ENCODE measurements at places on chromosomes 6 and 20.

GRCh38 chr6:113530769-113531168 lies 326.4 kb upstream of the MARCKS start:
- DNase-seq: no peak

- DNase-seq: peak; percentile 65
Measured at GRCh38 chr6:44265007-44265721, at the start of gene NFKBIE. TSS of gene NFKBIE (minus strand) at chr6:44265551. CDS start at chr6:44265346, 205 bp downstream.

DNA sequence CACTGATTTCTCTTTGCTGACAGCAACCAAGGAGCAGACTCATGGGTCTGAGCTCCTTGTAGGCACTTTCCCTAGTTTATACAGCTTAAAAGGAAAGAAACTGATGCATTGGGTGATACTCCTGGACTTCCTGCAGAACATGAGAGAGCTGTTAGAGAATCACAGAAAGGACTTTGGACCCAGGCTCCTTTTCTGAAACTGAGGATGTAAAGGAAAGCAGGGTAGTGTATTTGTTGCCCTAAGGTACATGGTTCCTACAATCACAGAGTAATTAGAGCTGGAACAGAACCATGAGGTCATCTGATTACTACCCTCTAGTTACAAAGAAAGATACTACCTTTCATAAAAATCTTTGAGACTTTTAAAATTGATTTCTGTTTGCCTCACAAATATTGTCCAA lies 477.1 kb upstream of the SPTLC3 start:
- no peak for DNase-seq

GRCh38 chr20:16664020-16664419 lies 65.8 kb upstream of the SNRPB2 start:
- no peak for DNase-seq

GRCh38 chr20:24914388-24915241 lies 34.5 kb upstream of the CST7 start:
- DNase-seq: no peak

- no peak for DNase-seq
Measured at GRCh38 chr6:101666256-101666655, 272.7 kb downstream of the GRIK2 start.

- DNase-seq: peak; percentile 30
Measured at GRCh38 chr6:39377539-39377950, 55.0 kb upstream of the KCNK16 start.

GRCh38 chr6:36076178-36077063 lies 48.8 kb downstream of the MAPK14 start:
- no peak for DNase-seq

DNA sequence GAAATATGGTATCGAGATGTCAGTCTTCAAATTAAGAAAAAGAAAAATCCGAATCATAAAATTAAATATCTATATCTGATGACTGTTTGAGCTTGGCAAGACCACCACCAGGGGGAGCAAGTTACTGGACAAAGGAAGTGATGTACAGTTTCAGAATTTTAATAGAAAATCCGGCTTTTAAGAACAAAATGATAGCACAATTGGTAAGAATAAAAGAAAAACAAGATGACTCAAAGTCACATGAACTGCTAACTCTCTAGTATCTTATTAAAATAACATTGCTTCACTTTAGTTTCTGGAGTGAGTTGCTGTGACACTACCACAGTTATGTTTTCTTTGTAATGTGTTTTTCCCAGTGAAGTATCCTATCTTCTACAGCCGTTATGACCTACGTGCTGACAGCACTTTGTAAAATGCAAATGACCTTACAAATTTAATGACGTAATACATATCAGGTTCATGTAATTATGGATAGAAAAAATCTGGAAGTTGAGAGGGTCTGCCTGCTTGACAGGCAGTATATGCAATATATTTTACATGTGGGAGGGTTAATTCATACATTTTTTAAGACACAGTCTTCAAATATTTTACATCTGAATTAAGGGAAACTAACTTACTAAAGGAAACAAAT lies 405.3 kb upstream of the HS3ST5 start:
- DNase-seq: peak; percentile 2

DNA sequence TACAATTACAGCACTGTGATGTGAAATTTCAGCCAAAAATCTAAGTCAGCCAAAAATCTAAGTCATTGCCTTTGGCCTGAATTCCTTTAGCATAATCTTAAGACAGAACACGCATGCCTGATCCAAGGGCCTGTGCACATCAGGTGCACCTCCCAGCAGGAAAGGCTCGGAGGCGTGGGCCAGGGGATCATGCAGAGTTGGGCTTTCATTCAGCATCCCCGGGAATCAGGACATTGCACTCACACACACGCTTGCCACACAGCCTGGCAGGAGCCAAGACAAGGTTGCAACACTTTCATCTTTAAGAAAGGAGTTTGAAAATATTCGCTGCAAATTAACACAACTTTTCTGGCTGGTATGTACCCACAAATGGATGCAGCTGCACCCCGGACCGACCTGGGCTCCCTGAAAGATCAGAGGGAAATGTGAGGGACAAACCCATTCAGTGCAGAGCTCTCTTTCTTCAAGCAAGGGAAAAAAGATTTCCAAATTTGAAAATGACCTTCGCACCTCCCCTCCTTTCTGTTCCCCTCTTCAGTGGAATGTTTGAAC lies 48.8 kb downstream of the ERMARD start:
- no peak for DNase-seq

DNA sequence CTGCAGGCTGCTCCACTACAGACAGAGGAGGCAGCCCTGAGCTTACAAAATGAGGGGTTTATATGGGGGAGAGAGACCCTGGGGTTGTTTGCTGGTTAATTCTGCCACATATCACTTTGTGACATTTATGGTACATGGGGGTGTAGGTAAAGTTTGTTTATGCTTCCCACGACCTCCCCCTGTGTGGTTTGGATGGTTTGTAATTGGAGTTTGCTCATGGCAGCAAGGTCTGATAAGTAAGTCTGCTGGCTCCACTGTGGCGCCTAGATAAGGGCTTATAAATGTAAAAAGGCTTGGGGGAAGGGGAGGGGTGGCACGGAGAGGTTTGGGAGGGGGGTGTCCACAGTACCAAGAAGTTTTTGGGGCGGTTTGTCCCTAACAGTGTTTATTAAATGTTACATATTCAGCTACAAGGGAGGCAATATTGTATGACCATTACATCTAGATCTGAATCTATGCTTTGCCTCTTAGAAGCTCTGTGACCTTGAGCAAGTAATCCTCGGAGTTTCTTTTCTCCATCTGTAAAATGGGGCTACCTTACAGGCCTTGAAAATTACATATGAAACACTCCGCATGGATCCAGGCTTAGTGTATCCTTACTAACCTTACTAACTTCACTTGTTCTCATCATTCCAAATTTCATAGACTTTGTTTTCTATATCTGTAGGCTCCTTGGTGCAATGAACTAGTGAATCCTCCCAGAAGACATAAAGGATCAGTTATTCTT lies 204.8 kb upstream of the NOX3 start:
- no peak for DNase-seq

- no peak for DNase-seq
Measured at GRCh38 chr6:45350186-45350710, 22.1 kb downstream of the RUNX2 start.

GRCh38 chr6:111725446-111726112 lies 119.9 kb upstream of the TRAF3IP2 start:
- DNase-seq: no peak

DNA sequence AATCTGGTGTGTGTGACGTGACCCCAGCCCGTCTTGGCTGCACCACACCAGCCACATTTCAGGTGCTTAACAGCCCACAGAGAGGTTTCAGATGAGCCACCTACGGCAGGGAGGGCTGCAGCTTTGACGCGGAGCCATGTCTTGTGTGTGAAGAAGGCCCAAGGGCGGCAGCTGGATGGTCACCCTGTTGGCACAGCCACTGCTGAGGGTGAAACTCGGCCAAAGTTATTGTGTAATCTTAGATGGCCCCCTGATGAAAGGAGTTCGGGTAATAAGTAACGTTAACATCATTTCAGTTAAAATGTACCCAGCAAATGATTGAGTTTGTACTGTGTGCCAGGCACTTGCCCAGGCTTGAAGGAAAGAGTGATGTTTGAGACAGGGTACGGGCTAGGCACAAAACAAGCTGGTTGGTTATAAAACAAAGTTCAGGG lies 97.2 kb downstream of the SSR1 start:
- DNase-seq: no peak

DNA sequence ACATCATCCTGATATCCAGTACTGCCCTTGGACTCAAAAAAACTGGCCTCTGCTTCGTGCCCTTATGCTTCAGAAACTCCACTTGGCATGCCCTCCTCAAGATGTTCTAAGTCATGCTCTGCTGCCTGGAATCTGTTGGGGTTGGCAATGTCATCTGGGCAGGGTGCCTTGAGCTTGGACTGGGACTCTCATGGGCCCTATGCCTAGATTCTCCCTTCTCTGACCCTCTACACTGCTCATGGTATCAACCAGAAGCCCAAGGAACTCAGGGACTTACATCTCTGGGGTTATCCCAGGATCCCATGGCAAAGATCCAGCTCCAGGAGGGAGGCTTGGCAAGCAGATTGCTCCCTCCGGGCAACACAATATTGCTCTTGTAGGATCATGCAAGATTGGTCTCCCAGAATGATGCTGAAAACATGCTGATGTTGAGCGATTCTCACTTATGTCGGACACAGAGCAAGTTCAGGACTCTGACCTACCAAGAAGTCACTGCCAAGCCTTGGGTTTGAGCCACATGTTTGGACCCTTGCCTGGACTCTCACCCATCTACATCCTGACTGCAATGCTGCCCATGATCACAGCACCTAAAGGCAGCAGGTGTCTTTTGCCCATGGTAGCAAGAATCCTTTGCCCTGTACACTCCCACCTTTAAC lies 88.8 kb downstream of the ADAT2 start:
- no peak for DNase-seq

DNA sequence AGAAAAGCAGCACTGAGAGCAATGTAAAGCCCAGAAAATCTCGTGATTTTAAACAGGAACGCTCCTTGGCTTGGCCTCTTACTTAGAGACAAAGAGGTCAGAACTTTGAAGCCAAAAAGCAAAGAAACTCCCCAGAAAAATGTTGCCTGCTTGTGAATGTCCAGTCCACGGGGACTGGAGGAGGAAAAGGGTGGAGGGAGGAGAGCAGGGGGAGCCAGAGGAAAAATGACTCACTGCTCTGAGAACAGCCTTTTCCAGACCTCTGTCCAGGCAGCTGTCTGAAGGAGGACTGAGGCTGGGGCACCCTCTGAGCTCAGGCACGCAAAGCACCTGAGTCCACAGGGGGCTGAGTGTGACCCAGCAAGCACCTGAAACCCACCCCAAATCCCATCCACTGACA lies 64.7 kb downstream of the TRAM2 start:
- DNase-seq: peak; percentile 77

DNA sequence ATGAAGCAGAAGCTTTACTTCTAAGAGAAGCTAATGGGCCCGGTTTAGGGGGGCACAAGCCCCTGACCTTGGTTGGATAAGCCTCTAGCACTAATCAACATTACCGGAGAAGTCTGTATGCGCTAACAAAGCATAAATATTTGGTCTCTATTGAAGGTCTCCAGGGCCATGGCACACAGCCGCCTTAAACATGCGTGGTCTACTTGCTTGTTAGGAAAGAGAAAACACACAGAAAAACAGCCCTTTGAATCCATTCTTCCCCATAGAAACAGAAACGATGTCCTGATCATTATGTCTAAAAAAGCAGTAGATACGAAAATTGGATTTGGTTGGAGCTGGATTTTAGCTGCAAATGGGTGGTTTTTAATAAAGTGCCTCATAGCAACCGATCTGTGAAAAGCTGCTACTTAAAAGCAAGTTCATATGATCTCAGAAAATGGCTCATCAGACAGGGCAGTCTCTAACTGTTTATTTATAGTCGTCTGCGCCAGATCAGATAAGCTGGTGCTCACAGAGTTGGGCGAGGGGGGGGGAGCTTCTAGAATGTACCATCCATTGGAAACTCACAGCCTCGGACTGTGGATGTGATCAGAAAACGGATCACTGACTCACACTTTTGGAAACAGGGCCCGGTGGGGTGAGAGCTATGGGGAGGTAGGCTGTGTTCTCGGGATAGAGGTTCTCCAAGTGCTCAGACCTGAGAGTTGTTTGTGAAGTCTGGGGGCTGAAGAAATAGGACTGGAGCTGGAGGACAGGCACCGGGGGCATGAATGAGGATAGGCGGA lies 35.3 kb upstream of the APCDD1L start:
- DNase-seq: peak; percentile 29

GRCh38 chr6:47152666-47153403 lies 110.7 kb upstream of the ADGRF1 start:
- DNase-seq: no peak

DNA sequence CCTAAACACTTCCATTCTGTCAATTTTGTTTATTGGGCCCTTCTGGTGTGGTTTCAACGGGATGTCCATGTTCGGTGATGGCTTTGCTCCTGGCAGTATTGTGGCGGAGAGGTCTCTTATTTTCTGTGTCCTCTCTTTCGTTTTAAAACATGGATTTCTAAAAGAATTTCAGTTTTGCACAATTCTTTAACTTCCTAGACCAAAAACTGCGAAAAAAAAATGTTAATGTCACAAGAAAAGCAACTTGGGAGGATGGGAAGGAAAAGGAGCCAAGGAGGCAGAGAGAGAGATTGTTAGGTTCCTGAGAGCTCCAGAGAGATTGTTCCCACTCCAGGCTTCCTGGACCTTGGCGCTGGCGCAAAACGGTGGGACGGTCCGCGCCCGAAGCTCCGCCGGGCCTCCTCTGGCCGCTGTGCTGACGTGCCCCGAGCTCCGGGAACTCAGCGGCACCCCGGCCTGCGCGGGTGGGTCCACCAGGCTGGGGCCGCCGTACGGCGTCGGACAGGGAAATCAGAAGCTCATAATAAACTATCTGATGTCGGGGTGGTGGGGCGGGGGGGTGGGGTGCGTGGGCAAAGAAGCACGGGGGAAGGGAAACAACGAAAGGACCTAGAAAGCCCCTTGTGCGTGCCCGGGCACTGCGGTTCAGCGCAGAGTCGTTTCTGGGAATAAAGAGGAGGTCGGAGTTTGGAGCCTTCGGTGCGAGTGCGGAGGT lies 951 bp upstream of the OLIG3 start:
- DNase-seq: no peak

GRCh38 chr6:165167311-165167710 lies 142.1 kb downstream of the C6orf118 start:
- DNase-seq: no peak

GRCh38 chr6:134733801-134734200 lies 216.1 kb downstream of the ALDH8A1 start:
- no peak for DNase-seq

- no peak for DNase-seq
Measured at GRCh38 chr20:20022498-20022897, 5.3 kb downstream of the NAA20 start.

DNA sequence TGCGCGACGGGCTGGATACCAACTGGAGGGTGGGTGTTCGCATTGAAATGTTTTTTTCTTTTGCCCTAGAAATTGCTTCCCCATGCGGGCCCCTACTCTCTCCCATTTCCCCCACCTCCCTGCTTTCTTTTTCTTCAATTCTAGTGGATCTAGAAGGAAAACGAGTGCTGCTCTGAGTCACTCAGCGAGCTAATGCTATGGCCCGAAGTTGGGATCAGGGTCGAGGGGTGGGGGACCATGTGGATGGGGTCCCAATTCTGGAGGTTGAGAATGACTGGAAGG lies 71.5 kb downstream of the SOX4 start:
- DNase-seq: no peak
